ENCODE measurements at places on chromosomes 12 and 14.
A peak's percentile ranks its signal among the peaks of the same experiment; 100 is the strongest.

- DNase-seq, result no peak
Observed at GRCh38 chr12:28457785-28458184, 267.5 kb downstream of the CCDC91 start.

DNA sequence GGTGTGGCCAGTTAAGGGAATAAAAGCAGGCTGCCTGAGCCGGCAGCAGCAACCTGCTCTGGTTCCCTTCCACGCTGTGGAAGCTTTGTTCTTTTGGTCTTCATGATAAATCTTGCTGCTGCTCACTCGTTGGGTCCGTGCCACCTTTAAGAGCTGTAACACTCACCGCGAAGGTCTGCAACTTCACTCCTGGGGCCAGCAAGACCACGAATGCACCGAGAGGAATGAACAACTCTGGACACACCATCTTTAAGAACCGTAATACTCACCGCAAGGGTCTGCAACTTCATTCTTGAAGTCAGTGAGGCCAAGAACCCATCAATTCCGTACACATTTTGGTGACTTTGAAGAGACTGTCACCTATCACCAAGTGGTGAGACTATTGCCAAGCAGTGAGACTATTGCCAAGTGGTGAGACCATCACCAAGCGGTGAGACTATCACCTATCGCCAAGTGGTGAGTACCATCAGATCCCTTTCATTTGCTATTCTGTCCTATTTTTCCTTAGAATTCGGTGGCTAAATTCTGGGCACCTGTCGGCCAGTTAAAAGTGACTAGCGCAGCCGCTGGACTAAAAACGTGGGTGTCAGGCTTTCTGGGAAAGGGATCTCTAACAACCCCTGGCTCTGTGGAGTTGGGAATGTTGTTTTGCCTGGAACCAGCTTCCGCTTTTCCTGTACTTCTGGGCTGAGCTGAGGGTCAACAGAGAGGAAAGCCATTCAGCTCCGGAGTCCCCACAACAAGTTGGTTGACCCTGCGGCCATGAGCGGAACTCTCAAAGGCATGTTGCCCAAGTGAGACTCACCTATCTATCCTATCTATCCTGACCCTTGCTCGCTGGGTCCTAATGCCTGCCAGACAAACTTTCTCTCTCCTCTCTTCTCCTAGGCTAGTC, at the start of gene DHRS2:
Gene DHRS2 (plus strand): TSS at position 48 of the 895 bp plus-strand sequence. CDS start 2,501 bp downstream, outside the sequence.
- no peak for DNase-seq

- DNase-seq, result no peak
Observed at GRCh38 chr14:77730976-77731497, 23.1 kb downstream of the SLIRP start.

DNA sequence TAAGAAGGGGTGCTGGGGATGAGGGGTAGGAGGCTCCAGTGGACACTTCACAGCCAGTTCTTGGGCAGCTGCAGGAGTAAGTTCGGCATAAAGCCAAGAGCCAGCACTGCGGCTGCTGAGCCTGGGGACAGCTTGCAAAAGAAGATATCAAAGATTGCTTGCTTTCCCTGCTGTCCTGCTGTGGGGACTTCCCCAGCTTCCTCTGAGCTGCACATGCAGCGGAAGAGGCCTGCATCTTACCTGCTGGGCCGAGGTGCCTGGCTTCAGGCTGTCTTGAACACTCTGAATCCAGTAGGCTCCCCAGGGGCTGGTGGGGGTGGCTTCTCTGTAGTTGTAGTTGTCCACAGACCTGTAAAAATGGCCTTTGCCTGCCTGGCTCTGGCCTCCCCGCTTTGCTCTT, 1.3 kb downstream of the CHGA start:
- DNase-seq, result no peak

GRCh38 chr12:93136253-93137055, 207.4 kb upstream of the EEA1 start:
- DNase-seq, result no peak

- no peak for DNase-seq
Observed at GRCh38 chr12:19263672-19264071, 134.1 kb downstream of the PLEKHA5 start.

DNA sequence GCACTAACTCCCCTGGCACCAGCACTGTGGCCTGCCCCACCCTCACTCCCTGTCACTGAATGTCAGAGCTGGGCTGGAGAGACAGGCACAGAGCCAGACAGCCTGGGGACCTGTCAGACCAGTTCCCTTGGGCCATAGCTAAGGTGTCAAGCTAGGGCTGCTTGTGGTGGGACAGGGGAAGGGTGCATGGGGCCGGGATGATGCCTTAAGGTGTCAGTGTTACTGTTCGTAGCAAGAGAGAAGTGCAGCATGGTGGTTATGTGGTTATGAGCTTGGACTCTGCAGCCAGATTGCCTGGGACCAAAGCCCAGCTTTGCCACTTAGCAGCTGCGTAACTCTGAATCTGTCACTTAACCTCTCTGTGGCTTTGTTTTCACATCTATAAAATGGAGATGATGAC, 3.8 kb downstream of the RAPGEF3 start:
- DNase-seq, result peak; percentile 57

GRCh38 chr14:49971156-49972130, 78.6 kb downstream of the ARF6 start:
- peak; percentile 71 for DNase-seq

DNA sequence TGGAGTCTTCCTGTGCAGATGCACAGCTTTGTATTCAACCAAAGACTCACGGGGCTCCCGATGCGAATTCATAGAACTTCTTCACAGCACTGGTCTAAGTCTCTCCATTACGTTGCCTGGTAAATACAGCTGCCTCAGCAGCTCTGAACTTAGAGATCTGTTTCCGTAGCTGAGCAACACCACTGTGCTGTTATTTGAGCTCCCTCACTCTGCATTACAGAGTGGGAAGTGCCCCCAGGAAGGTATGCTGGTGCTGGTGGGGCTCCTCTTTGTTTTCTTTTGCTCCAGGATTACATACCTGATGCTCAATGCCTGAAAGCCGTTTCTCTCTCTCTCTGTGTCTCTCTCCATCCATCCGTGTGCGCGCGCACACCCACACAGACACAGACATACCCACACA, 227.5 kb upstream of the RMST start:
- DNase-seq, result no peak

GRCh38 chr12:68169213-68169889, 9.8 kb upstream of the IFNG start:
- no peak for DNase-seq

DNA sequence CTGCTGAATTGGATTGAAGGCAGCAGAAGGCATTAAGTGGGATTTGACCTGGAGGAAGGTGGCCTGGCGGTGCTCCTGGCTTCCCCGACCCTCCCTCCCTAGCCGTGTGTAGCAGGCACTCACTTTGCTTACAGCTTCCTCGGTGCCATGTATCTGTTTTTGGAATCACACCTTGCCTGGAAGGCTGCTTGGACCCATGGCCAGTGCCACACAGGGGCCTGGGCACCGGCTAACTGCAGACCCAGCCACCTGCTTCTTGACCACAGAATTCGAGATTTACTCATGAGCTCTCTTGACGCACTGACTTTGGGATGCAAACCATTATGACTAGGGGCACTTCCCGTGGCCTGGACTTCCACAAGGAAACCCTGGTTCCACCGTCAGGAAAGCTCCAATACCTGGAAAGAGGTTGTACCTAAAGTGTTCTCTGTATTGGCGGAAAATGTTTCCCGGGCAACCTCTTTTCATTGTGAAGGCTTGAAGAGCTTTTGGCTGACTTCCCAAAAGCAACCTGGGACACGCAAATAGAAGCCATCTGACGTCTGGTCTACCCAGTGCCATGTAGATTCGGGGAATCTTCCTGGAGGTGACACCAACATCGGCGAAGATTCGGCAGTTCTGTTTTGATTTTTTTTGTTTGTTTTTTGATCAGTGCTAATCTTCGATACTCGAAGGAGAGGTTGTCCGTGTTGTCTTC, 125.6 kb upstream of the RTL1 start:
- DNase-seq, result no peak

DNA sequence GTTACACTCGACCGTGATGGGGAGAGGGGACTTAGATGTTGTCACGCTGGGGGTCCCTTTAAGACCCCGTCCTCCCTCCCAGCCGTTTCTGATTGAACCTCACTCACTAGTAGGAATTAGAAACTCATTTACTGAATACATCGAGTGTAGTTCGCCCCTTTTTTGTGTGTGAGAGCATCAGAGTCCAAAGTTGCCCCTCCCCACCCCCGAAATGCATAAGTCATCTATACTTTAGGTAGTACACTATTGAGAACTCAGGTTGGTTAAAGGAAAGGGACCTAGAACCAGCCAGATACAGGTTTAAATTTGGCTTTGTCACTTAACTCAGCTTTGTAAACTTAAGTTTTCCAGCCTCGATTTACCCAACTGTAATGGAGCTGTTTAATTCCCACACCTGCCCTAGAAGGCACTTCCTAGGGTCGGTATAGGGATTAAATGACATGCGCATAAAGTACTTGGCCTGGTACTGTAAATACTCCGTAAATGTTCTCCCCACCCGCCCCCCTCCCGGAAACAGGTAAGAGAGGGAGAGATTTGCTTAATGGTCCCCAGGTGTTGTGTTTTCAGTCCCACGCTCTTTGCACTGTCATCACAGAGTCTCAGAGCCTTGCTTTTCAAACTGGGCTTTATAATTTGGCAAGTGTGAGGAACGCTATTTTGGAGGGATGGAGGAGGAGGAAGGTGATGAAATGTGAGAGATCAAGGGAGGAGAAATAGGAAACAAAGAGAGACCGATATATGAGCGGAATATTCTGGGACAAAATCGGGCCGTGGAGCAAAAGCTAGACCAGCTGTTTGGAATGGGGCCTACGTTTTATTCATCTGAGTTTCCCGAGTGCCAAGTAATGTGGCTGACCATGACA, 897 bp downstream of the SUDS3 start:
- no peak for DNase-seq

DNA sequence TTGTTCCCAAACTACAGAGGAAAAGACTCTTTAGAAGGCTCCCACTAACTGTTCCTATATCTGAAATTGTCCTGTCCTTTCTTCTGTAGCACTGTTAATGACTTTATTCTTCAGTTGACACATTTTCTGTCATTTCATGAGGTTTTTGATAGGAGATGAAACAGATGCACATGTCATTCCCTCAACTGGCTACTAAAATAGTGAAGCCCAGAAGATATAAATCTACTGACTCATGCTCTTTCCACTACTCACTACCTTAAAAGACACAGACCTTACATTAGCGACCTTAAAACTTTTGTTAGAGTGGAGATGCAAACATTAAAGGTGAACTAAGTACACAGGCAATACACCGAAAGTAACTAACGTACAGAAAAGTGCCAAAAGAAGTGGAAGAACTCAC, 59.5 kb upstream of the ANKS1B start:
- DNase-seq, result no peak

GRCh38 chr12:116157845-116158267, 119.6 kb downstream of the MED13L start:
- no peak for DNase-seq

GRCh38 chr12:131117438-131118245, 163.9 kb downstream of the ADGRD1 start:
- no peak for DNase-seq

DNA sequence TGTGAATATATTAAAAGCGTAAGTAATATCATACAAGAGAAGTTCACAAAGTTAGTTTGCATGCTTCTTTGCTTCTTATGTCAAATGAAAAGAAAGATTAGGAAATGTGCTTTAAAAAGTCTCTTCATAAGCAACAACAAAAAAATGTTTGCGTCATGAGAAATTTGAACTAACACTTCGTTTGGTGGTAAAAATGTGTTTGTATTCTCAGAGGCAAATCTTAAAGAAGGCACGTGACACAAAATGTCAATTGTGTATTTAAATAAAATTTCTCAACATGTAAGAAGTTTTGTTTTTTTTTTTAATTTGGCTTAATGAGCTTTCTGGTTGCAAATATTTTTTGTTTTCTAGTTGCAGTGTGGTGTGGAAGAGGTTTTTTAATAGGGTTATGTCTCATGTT, 93.8 kb downstream of the TMTC2 start:
- no peak for DNase-seq

GRCh38 chr14:86104691-86105265, 574.8 kb downstream of the FLRT2 start:
- no peak for DNase-seq

GRCh38 chr12:22800332-22800731, 175.4 kb downstream of the ETNK1 start:
- DNase-seq, result no peak

GRCh38 chr14:95362138-95362494, 42.4 kb upstream of the CLMN start:
- no peak for DNase-seq

- DNase-seq, result no peak
Observed at GRCh38 chr12:64825143-64826021, 935 bp downstream of the TBC1D30 start.

- no peak for DNase-seq
Observed at GRCh38 chr12:3032770-3033538, 44.2 kb upstream of the TSPAN9 start.

- no peak for DNase-seq
Observed at GRCh38 chr14:95695913-95696312, 9.7 kb downstream of the TCL1B start.

- no peak for DNase-seq
Observed at GRCh38 chr12:78275886-78276285, 445.2 kb downstream of the NAV3 start.

GRCh38 chr12:58844161-58844560, 76.1 kb downstream of the LRIG3 start:
- no peak for DNase-seq

GRCh38 chr14:21257394-21257909, 11.8 kb downstream of the HNRNPC start:
- no peak for DNase-seq

DNA sequence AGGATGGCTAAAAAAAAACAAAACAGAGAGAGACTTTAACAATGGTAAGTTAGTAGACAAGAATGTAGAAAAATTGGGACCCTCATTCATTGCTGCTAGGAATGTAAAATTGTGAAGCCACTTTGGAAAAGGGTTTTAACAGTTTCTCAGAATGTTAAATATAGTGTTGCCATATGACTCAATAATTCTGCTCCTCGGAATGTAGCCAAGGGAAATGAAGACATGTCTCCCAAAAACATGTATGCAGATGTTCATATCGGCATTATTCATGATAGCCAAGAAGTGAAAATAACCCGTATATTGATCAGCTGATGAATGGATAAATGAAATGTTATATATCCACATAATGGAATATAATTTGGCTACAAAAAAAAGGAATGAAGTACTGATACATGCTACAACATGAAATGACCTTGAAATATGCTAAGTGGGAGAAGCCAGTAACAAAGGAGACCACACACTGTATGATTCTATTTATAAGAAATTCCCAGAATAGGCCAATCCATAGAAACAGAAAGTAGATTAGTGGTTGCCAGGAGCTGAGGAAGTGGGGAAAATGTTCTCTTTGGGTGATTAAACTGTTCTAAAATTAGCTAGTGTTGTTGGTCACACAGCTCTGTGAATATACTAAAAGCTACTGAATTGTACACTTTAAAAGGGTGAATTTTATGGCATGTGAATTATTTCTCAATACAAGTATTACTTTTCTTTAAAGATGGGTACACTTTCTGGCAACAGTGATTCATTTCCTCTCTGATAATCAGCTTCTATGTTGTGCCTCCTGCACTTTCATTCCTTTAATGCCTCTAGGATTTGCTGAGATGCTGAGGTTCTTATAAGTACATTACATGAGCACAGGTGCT, 132.5 kb downstream of the DAAM1 start:
- DNase-seq, result peak; percentile 44

GRCh38 chr14:60233251-60233650, 15.8 kb upstream of the PPM1A start:
- DNase-seq, result no peak

- peak; percentile 59 for DNase-seq
Observed at GRCh38 chr12:29519585-29520182, 22.2 kb upstream of the OVCH1 start.

Measured in pons (tissue), 1 donor.